ENCODE measurements at places on chromosomes 2 and 18.
A peak's percentile ranks its signal among the peaks of the same experiment; 100 is the strongest.

GRCh38 chr2:138730497-138731030 lies 49.6 kb downstream of the NXPH2 start:
- DNase-seq = no peak

DNA sequence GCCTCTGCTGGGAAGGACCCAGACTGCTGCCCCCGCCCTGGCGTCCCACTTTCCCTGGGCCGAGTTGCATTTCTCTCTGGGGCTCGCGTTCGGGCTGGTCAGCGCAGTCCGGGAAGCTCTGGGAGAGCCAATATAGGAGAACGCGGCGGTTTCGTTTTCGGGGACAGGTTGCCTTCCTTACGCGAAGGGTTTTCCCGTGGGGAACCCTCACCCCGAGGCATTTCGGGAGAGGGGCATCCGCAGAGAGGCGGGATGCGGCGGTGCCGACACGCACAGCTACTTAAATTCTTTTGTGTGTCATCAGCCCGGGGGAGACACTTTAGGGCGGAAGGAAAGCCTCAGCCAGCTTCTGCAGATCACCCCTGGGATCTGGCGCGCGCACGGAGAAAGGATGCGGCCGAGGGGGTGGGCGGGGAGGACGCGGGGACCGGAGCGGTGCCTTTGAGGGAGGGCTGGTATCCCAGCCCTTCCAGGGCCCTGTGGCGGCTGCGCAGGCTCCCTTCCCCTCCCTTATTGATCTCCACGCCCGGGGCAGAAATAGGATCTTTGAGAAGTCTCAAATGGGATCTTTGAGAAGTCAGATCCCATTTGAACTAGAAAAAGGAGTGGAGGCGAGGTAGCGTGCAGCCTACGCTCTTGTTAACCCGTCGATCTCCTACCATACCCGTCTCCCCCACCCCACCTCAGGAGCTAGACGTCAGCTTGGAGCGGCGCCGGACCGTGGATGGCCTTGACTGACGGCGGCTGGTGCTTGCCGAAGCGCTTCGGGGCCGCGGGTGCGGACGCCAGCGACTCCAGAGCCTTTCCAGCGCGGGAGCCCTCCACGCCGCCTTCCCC lies 1.2 kb downstream of the GATA6 start:
- peak; percentile 63 for DNase-seq

DNA sequence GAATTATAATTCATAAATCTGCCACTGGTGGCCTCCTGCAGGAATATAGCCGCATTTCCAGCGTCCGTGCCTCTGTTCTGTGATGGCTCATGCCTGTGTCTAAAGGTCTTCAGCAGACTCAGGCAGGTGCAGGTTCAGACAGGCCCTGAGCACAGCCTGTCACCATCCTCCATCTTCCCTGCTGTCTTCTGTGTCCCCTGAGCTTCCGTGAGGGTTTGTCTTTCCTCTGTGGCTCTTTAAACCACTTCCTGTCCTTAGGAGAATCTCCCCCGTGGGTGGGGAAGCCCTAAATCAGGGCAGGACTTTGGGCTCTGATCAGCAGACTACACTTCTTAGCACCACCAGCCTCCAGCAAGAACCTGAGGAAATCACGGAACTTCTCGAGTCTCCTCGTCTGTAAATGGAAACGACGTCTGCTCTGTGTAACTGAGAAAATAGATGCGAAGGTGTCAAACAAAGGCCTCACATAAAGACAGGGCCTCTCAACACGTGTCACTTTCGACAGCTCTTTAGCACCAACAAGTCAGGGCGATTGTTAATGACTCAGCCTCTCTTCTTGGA lies 24.1 kb upstream of the NFATC1 start:
- DNase-seq = no peak

DNA sequence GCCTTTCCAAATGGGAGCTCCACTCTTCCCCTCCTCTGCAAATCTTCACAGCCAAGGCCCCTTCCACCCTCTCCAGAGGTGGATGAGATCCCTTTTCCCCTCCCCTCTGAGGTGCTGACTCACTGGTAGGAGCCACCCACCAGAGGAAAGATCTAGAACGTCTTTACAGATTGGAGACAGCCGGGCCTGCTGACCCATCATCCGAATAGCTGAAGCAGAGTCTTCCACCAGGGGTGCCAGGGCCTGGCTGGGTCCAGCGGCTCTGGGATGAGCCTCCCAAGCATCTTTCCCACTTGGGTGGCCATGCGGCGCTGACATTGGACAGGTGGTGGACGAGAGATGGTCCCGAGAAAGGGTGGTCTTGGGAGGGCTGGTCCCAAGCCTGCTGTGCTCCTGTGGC lies 9.0 kb downstream of the ERFE start:
- DNase-seq = no peak

DNA sequence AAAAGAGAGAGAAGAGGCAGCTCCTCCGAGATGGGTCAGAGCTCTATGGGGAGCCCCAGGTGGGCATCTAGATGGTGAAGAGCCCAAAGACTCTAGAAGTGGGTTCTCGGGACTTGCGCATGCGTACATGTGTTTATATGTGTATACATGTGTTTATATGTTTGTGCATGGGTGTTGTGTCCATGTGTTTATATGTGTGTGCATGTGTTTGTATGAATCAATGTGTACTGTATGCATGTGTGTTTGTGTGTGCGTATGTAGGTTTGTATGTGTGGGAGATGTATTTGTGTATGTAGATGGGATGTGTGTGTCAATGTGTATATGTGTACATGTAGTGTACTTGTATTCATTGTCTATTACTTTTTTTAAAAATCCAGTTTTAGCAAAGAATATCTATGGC lies 25.6 kb downstream of the DNPEP start:
- DNase-seq = no peak

DNA sequence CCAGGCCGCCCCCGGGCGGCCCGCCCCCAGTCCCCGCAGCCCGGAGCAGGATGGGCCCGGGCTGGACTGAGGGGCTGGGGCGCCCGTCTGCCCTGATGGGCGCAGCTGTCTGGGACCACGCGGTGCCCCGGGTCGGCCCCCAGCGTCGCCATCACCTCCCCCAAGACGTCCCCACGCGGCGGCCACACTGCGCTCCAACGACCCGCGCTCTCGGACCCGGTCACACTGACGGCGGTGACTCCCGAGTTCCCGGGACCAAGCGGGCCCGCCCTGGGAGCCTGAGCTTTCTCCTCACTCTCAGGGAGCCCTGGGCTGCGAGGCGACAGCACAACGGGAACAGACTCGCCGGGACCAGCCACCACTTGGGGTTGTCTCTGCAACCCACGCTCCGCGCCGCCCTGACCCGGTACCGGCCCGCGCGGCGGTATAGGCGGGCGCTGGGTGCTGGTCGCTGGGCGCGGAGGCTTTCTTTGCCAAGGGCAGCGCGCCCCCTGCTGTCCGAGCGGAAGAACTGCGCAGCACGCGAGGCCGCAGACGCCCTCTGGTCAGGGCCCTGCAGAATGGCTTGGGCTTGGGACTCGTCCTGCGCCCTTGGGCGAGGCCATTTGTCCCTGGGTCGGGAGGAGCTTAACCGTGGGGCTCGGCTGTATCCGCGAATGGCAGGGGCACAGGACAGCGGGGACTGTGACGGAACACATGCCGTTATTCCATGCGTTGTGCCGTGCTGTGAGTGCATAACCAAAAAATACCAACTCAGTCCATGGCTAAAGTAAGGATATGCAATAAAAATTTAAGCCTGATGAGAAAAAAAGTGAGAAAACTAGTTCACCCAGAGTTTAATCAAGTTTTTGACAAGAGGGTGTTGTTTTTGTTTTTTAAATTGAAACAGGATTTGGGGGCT lies 54.8 kb upstream of the ANKRD62 start:
- peak; percentile 75 for DNase-seq

DNA sequence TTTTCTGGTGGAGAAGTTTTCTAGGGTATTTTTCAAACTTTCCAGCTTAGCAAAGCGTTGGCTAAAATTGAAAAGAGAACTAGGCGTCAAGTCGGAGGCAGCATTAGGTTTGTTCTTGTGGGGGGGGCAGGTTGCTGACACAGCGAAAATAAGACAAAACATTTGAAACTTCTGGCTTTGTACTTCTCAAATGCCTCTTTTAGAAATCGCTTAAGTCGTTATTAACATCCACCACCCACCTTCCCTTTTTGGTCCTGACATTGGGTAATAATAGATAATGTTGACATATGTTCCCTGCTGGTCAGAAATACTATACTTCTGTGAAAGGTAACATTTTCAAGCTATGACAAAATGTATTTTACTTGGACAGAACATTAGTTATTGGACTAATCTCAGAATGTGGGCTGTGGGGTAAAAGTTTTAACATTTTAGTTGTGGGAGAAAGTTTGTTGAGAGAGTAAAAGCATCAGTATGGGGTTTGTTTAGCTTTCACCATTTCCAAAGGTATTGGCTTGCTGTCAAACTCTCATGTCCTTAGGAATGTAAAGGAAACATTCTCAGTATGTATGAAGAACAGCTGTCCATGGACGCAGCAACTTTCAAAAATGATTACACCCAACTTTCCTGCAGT lies 88.1 kb upstream of the ZEB2 start:
- no peak for DNase-seq

- DNase-seq = peak; percentile 81
These were observed 24.9 kb upstream of the RHOB start for GRCh38 chr2:20421988-20422370.

GRCh38 chr2:99811544-99811943 lies 321.7 kb upstream of the REV1 start:
- DNase-seq = peak; percentile 62

DNA sequence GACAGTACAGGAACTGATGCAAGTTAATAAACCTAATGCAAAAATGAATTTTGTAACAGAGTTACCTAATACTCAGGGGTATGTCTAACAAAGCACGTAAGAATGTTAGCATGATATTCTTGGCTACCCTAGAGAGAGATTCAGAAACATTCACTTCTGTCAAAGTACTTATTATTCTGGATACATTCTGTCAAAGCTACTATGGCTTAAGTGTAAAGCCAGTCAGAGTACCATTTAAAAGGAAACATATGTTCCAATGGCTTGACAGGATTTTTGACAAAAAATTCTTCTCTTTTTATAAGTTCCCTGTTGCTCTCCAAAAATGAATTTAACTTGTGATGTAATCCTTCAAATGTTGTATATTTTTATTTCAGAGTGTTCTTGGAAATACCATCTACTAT lies 85.5 kb downstream of the PIGN start:
- DNase-seq = no peak

DNA sequence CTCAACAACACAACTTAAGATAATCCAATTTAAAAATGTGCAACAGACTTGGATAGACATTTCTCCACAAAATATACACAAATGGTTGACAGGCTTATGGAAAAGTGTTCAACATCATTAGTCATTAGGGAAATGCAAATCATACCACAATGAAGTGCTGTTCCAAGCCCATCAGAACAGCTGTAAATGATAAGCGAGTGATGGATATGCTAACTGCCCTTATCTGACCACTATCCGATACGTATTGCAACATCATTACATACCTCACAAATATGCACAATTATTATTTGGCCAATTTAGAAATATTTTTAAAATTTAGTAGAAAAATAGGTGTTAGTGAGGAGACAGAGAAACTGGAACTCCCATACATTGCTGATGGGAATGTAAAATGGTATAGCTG lies 62.2 kb downstream of the PPP4R1 start:
- no peak for DNase-seq

DNA sequence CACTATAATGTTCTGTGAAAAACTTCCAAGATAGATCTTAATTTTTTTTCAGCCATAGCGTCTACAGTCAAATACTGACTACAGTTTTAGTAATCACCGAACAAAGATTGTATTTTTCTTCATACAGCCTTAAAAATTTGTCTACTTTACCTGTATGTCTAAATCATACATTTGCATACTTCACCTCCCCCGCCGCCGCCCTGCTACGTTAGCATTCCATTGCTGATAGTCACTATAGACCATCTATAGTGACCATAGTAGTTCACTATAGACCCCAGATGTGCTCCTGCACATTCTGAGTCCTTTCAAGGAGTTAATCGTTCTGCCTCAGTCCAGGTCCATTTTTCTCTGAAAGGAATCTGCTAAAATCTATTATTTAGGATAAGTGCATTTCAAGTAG lies 325.0 kb downstream of the CCDC178 start:
- no peak for DNase-seq

DNA sequence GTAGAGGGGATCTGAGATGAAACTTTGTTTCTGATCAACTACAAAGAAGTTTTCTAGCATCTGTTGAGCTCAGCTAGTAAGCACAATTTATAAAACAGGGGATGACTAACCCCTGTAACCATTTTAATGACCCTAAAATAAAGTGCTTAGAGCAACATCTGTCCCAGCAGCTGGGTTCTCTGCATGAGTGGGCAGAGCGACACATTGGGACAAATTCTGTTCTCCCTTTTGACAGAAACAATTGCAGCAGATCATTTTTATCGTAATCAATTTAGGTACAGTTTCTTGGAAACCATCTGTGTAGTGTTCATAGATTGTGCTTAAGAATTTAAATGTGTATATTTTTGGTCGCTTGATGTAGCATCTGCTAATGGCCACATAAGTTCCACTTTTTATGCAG lies 678.0 kb downstream of the RNF144A start:
- DNase-seq = no peak

- DNase-seq = no peak
These were observed 297.0 kb upstream of the COL3A1 start for GRCh38 chr2:188677142-188677541.

- peak; percentile 88 for DNase-seq
These were observed 38.3 kb downstream of the MRPL33 start for GRCh38 chr2:27809761-27810241.

DNA sequence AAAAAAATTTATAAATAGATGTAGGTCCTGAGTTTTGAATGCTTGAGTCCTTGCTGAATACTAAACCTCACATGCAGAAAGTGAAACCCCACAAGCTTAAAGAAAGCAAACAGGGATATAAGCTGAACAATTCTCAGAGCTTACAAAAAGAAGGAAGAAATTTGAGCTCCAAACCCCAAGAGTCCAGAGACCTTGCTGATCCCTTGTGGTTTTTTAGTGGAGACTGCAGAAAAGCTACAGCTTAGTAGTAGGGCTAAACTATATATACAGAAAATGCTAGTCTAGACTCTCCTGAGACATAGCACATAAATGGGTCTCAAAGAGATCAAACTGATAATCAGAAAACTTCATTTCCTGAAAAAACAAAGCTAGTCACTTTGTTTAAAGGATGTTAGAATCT lies 1548.1 kb upstream of the ZEB2 start:
- DNase-seq = no peak

- DNase-seq = no peak
These were observed 73.5 kb downstream of the SMC6 start for GRCh38 chr2:17680119-17680518.

GRCh38 chr18:12031846-12032245 lies 50.5 kb downstream of the IMPA2 start:
- peak; percentile 21 for DNase-seq

GRCh38 chr2:197028230-197028629 lies 101.7 kb upstream of the PGAP1 start:
- peak; percentile 89 for DNase-seq

DNA sequence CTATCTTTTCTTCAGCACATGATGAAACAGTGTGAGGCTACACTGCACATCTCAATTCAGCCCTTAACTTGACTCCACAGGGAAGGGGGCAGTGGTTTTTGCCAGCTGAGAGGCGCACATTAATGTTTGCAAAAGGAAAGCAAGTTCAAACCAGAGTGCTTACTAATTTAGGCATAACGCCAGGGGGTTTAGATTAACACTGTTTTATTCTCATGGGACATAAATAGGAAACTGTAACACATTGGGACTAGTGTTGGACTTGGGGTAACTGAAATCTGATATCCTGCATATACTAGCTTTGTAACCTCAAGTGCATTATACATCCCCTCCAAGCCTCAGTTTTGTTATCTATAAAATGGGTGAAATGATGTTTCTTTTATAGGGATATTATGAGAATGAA lies 821.2 kb upstream of the ID2 start:
- DNase-seq = no peak

GRCh38 chr2:207744451-207744850 lies 25.3 kb downstream of the FZD5 start:
- no peak for DNase-seq

GRCh38 chr18:23189099-23189498 lies 53.8 kb downstream of the CABLES1 start:
- DNase-seq = no peak
